Left renal pelvis (tissue), 4 donors: ENCODE measurements at places on chromosomes 12 and 14.

DNA sequence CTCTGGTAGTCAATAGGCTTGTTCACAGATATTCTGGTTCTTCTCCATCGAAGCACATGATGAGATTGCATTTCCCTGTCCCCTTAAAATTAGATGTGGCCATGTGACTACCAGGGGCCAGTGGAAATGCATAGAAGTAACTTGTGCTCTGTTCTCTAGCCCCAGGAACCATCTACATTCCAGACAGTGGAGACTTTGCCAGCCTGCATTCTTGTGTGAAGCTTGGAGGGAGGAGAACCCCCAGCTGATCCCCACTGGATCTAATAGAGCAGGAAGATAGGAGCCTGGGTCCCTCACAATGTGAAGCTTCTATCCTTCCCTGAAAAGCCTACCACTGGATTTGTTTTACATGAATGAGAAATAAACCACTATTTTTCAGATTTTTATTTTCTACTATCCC, 130.1 kb downstream of the KITLG start:
- DNase-seq = no peak

- DNase-seq = no peak
Observed at GRCh38 chr12:52697058-52697582, 6.2 kb downstream of the KRT77 start.

GRCh38 chr14:22898302-22899090, 15.5 kb downstream of the REM2 start:
- no peak for DNase-seq

DNA sequence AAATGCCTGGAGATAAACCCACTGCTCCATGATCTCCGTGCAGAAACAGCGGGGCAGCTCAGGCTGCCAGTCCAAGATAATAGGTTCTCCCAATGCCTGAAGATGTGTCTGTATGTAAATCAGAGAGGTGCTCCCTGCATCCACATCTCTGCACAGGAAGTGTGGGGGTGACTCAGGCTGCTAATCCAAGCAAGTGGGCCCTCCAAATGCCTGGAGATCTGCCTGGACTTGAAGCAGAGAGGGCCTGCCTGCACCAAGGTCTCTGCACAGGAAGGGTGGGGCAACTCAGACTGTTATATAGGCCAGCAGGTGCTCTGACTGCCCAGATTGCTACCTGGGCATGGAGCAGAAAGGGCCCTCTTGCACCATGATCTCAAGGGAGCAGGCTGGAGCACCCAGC, 504.7 kb downstream of the LRFN5 start:
- no peak for DNase-seq

- DNase-seq = no peak
Observed at GRCh38 chr12:46553266-46553665, 180.7 kb upstream of the SLC38A2 start.

- no peak for DNase-seq
Observed at GRCh38 chr14:23013054-23013748, 3.3 kb upstream of the C14orf93 start.

- no peak for DNase-seq
Observed at GRCh38 chr14:27049701-27050100, 451.9 kb upstream of the NOVA1 start.

DNA sequence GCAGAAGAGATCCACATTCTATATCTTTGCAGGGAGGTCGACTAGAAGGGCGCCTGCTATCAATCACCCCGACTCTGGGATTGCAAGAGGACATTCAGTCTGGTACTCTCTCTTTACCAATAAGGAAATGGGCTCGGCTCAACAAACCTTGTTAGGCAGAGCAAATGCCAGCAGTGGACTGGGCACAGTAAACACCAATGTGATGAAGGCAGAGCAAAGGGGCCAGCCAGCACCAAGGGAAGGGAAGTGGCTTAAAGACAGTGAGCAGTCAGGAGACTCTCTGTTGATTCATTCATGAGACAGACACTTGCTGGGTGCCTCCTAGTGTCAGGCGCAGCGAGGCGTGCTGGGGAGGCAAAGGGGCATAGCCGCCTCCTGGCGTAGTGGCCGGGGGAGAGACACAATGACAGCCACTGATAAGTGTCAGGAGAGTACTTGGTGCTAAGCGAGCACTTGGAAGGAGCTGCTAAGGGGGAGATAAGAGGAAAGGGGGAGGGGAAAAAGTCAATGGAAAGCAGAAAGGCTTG, 34.1 kb downstream of the TMCC3 start:
- no peak for DNase-seq

DNA sequence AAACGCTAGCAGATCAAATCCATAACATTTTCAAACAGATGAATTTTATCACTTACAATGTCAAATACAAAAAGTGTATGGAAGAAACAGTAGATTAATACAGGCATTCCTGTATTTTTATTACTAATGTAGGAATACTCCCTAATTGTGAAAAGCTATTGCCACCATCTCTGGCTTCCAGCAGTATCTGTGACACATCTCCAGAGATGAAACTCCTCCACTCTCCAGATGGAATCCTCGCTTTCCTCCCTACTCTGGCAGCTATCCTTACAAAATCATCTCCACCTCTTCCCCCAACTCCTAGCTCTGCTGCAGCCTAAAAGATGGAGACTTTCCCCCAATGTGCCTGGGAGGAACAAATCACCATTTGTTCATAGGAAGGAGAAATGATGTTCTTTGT, 211.4 kb downstream of the SSPN start:
- DNase-seq = no peak

- DNase-seq = no peak
Observed at GRCh38 chr12:129378496-129378895, 525.2 kb downstream of the GLT1D1 start.

DNA sequence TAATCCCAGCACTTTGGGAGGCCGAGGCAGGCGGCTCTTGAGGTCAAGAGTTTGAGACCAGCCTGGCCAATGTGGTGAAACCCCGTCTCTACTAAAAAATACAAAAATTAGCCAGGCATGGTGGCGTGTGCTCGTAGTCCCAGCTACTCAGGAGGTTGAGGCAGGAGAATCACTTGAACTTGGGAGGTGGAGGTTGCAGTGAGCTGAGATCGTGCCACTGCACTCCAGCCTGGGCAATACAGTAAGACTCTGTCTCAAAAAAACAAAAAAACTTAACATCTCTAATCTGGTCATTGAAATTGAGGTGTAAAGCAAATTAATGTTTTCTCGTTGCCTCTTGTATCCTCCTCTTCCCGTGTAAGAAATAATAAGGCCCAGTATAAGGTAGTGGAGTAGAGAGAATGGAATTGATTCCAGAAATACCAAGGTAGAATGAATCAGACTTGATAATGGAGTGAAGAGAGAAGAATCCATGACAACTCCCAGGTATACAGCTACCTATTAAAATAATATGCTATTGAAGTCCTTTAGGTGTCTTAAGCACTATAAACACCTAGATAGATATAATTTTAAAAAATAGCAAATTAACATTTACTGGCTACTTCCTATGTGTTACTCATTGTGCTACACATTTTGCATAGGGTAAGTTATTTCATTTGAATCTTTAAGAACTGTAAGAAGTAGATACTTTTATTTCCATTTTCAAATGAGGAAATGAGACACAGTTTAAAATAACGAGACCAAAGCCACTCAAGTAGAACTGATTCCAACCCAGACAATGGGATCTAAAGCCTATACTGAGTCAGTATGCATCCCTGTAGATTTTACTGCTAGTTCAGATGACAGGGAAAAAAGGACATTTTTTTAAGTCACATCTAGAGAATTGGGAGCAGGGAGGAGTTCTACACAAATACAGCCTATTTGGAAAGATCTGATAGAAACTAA, 23.2 kb downstream of the RAP1B start:
- DNase-seq = no peak

GRCh38 chr12:57237596-57237931, 8.1 kb downstream of the SHMT2 start:
- DNase-seq = no peak

GRCh38 chr12:124869059-124869665, 5.5 kb upstream of the SCARB1 start:
- DNase-seq = no peak

GRCh38 chr14:104743461-104744380, 9.2 kb upstream of the SIVA1 start:
- no peak for DNase-seq

- no peak for DNase-seq
Observed at GRCh38 chr12:88856201-88856600, 275.9 kb upstream of the KITLG start.

DNA sequence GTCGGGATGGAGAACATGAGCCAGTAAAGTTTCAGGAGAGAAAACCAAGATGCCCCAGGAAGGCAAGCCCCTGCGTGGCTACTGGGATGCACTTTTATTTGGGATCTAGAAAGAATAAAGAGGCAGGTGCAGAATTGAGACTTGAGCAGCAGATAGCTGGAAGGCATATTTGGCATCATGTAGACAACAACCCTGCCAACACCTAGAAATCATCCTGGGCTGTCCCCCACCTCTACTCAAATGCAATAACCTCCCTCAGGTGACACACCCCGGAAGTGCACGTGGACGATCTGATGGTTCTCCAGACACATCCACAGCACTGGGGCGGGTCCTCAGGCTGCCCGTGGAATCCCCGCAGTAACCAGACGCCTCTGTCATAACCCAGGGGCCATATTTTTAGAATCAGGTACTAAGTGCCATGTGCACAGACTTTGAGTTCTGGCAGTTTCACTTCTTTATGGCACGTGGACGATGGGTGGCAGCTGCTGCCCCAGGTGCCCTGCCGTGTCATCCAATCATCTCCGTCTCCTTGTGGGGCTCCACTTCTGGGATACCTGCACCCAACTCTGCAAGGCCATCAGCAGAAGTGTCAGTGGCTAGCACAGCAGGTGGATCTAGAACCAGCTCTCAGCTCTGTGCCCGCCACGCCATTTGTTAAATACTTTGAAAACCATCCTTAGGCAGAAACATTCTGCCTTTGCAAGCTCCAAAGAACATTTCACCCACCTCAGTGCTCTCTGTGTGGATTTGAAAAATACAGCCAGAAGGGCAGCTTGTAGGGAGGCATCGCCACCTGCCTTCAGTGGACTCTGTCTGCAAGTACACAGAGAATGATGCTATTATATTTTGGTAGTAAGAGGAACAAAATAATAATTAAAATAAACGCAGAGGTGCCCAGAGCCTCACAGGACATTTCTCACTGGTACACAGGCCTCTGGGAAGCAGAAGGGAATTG, 771.7 kb upstream of the TMEM132C start:
- no peak for DNase-seq

- no peak for DNase-seq
Observed at GRCh38 chr14:32469388-32470160, 140.5 kb downstream of the AKAP6 start.

DNA sequence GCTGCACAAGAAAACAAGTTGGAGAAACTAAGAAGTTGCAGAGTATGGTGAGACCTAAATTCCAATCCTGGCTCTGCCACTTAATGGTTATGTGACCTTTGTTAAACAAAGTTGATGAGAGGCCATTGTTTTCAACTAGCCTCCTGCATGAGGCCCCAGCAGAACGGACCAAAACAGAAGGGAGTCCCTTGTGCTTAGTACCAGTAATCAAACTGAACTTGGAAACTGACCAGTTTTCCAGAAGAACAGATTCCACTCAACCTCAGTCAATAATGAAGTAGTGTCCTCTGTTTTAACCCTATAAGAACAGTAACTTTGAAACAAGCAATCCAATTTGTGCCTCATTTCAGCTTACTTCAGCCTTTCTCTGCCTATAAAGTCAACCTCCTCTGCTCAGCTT, 69.9 kb downstream of the C12orf56 start:
- no peak for DNase-seq

DNA sequence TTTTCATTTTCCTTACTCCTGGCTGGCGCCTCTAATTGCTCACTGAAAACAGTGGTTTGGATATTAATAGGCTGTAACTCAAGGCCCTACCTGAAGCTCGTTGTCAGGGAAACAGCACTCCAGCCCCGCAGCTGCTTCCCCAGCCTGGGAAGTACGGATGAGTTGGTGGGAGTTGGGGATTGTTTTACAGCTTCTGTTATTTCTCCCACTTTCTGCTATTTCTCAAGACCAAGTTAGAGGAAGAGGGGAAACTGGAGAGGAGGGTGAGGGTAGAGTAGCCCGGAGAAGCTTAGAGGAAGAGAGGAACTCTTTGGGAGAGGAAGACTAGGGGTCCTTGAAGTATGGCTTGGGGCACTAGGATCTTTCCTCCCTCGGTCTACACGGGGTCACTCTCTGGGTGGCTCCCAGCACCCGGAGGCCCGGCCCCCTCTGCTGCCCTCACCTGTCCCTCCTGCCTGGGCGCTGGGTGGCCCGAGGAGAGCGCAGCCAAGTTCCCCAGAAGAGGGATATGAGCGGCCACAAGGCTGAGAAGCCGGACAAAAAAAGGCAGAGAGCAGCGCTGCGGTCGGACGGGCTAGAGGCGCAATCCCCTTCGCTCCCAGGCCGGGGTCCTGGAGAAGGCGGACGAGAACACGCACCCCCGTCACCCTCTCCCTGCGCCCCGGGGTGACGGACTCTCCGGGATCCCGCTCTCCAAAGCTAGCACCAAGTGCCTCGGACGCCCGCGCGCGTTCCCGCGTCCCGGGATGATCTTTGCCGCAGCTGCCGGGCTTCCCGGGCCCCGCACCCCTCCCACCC, 671 bp downstream of the SPTB start:
- DNase-seq = no peak

DNA sequence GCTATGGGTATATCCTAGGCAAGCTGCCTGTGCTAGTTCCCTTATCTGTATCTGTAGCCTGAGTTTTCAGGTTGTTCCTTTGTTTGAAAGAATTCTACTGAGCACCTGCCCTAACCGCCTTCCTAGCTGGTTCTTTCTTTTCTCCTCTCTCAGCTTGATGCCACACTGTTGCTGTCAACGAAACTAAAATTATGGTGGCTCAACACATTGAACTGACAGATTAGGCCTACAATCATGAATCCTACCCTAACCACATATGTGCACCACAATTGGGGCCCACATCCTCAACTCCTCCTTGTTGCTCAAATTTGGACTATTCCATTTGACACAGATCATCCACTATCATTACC, 36.2 kb upstream of the RESF1 start:
- no peak for DNase-seq

DNA sequence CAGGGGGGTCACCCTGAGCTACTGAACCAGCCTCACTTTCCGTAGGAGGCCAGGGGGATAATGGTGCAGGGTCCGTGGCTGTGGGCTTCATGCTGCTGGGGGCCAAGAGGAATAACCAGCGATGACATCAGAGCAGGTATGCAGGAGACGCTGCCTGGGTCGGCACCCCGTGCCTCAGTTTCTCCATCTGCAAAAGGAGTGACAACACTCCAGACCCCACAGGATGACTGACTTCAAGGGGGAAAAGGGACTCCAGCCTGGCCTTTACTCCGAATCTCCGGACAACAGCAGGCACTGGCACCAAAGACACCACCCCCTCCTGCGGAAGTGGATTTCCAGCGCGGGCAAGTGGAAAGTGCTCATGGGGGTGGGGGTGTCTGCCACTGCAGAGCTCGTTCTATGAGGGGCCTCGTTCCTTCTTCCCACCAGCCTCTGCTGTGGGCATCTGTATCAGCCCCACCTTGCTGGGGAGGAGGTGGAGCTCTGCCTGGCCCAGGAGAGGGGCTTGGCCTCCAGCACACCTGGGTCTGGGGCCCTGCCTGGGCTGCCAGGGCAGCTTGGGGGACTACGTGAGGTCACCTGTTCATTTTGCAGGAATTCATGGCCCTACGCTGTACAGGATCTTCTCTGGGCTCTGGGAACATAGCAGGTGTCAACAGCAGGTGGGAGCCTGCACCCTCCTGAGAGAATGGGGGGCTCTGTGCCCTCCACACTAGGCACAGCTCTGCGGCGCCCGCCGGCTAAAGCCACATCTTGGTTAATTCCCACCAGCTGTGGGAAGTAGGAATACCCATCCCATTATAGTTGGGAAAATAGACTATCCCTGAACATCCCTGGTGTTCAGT, 216.6 kb upstream of the C14orf180 start:
- DNase-seq = no peak

- DNase-seq = no peak
Observed at GRCh38 chr12:8692573-8692972, 5.2 kb upstream of the RIMKLB start.
